NCI-H1694 treated with DMSO at 0.1 percent for 48 hours (cell line): ENCODE measurements at places on chromosomes 4 and X.

DNA sequence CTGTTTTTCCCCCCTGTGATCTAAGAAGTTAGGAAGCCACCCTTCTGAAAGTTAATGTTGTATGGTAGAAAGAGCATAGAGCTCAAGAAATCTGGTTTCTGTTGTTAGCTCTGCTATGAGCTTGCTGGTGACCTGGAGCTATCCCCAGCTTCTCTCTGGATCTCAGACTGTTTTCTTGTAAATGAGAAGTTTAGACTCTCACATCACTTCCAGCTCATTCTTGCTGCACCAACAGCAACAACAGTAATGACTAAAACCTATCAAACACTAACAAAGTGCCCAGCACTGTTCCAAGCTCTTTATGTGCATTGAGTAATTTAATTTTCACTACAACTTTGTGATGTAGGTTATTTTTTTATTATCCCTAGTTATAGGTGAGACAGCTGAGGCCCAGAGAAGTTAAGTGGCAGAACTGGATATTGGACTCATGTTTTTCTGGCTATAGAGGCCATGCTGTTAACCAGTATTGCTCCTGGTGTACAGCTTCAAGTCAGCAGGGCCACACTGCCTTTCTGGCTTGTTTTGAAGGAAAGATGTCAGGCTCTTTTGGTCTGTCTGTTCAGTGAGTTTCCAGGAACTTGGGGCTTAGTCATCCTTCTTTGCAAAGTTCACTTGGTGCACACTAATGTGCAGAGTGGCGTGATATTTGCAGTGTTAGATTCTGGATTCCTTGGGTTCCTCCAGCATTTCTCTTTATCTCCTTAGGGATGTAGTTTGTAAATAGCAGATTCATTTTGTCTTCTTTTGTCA is 27.8 kb upstream of the TMEM164 start:
- DNase-seq: no peak

- DNase-seq: no peak
These were observed 86.5 kb upstream of the OTUD4 start for GRCh38 chr4:145266881-145267280.

GRCh38 chr4:170591076-170591475 is 501.3 kb upstream of the AADAT start:
- DNase-seq: no peak

DNA sequence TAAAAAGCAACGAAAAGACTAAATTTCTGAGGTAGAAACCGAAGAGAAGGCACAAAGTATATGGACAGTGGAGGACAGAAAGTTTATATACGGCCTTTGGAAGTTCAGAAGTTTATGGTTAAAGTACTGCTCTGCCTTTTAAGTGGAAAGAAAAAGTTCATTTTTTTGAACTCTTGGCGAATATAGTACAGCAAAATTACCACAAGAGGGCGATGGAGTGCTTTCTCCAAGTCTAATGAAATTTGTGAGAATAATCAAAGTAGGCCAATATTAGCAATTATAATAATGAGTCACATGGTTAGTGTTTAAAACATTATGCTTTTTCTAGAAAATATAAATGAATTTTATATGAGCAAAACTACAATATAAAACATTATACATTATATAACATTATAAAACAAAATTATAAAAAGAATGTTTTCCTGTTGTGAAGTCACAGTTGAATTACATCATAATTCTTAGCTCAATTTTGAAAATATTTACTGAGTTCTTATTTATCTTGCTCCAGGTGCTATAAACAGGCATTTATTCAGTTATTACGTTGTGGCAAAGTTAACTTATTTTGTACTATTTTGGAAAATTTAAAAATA is 136.2 kb upstream of the BMPR1B start:
- DNase-seq: no peak

- no peak for DNase-seq
These were observed 1.2 kb upstream of the BLTP1 start for GRCh38 chr4:122150931-122151330.

- peak; percentile 71 for DNase-seq
These were observed 34.2 kb downstream of the IDS start for GRCh38 chrX:149470955-149471354.

GRCh38 chr4:158068068-158068467 is 104.8 kb downstream of the GASK1B start:
- DNase-seq: no peak

- DNase-seq: no peak
These were observed 2184.4 kb upstream of the AGA start for GRCh38 chr4:179626687-179627086.

- DNase-seq: no peak
These were observed 95.4 kb downstream of the NKX6-1 start for GRCh38 chr4:84403656-84404055.

DNA sequence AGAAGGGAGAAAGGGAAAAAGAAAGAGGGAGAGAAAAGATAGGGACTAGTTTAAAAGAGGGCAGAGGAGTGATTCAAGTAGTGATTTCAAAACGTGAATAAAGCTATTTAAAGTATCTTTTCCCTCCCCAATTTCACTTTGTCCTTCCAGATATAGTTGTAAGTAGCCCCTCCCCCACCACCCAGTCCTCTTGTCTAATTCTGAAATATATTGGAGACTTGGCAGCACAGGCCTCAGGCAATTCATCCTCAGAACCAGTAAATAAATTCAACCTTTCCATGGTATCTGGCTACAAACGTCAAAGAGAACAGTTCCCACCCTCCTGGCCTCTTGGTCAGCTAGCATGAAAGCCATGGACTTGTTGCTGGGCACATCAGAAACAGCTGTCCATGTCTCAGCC is 169.5 kb upstream of the SCML1 start:
- DNase-seq: no peak

DNA sequence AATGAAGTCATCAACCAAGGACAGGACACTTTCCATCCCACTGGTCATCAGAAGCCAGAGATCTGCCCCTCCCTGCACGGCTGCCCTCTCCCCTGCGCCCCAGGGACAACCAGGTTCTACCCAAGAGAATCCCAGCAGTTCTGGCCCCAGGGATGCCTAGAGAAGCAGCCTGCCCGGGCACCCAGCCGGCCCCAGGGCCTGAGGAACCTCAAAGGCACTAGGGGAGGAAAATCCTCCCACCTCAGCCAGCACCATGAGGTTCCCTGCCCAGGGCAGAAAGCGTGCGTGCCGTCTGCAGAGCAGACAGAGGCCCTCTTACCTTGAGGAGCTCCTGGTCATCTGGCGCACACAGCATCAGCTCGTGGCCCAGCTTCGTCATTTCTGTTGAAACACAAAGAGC is 8.1 kb downstream of the HAUS7 start:
- DNase-seq: no peak

DNA sequence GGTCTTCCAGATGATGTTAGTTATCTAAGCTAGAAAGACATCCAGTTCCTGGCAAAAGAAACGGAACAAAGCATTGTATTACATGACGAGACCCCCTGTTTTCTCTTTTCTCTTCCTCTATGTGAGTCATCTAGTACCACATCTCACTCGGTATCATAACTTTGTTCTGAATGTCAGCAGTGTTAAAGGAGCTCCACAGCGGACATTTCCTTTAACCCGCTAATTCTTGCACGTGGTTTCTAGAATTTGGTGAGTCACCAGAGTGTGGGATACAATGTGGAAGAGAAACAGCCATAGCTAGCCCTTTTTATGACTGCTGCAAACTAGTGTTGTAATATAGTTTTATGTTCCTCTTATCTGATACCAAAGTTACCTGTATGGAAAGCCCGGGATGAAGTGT is 243.7 kb downstream of the TENM3 start:
- DNase-seq: no peak

GRCh38 chr4:145153904-145154298 is 26.5 kb downstream of the OTUD4 start:
- DNase-seq: no peak

- DNase-seq: no peak
These were observed 804 bp downstream of the OSTC start for GRCh38 chr4:108651014-108651791.

DNA sequence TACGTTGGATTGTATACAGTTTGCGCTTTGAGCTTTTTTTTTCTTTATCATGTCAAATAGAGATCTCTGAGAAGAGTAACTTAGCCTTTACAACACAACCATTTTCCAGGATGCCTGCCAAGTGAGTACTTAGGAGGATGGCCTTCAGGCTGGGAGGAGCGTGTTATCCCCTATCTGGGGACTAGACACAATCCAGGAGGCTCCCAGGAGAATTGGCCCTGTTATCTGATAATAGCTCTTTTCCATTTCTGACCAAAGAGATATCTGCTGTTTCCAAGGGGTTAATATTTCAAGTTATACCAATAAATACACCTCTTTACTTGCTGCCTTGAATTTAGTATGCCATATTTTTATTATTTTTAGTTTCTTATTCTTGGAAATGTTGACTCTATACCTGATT is 169.5 kb upstream of the SMARCAD1 start:
- DNase-seq: no peak

DNA sequence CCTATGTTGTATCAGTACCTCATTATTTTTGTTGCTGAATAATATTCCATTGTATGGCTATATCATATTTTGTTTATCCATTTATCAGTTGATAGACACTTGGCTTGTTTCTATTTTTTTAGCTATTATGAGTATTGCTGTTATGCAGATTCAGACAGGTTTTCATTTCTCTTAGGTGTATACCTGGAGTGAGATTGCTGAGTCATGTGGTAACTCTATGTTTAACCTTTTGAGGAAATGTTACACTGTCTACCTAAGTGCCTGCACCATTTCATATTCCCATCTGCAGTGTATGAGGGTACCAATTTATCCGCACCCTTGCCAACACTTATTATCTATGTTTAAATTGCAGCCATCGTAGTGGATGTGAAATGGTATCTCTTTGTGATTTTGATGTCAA is 43.0 kb upstream of the SH3RF1 start:
- no peak for DNase-seq

GRCh38 chr4:88696630-88697029 is 999 bp downstream of the NAP1L5 start:
- no peak for DNase-seq

- DNase-seq: no peak
These were observed 36.7 kb downstream of the HMGB3 start for GRCh38 chrX:151019856-151020255.

DNA sequence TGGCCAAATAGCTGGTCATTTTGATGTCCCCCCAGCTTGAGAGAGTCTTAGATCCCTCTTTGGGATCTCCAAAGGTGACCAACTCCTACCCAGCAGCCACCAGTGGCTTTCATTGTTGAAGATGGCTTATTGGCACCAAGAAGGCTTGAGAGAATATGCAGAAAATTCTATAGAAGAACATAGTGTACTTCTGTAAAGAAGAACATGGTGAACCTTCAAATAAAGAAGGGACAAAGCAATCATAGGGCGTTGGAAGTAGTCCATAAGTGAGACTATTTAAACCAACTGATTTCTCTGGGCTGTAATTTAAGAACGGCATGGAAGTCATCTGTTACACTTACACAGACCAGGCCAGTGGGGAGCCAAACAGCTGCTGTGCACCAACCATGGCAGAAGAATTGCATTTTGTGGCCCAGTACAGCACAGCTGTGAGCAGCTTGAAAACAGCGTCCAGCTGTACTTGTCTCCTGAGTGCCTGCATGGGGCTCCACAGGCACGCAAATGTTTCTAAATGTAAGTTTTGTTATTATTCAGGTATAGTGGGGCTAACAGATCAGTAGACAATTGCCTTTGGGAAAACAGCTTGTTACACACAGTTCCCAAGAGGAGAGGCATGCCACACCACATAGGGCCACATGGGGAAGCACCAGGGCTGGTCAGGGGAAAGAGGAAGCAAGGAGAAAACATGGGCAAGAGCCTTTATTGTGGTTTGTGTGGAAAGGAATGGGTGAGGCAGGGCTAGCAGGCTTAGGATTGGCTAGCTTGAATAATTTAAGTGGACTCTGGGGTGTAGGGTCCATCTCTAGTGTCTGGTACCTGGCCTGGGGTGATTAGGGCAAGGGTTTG is 125.0 kb downstream of the ARHGAP6 start:
- DNase-seq: no peak

DNA sequence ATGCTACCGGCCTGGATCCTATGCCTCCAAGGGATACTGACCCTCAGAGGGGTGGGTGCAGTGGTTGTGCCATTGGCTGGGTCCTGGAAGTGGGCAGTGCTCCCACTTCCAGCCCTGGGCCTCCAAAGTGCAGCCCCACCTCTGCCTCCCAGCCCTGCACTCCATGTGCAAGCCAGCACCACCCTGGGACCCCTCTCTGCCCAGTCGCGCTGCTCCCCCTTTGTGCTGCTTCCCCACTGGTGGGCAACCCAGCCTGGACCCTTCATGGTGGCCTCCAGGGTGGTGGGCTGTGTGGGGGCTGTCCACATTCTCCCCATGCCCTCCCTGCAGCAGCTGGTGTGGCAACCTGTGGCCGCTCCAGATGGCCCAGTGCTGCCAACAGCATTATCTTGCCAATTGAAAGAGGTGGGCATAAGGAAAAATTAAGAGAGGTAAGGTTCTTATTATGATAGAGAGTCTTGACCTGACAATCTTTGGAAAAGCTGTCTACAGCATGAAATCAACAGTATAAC is 309.7 kb downstream of the GUCY2F start:
- DNase-seq: no peak
